Activated T-helper 1 cell treated with Interleukin-2 at 50 U/mL for 16 hours (primary cell): ENCODE measurements at places on chromosomes 12 and 14.

GRCh38 chr14:27528328-27528727 lies 930.5 kb upstream of the NOVA1 start:
- no peak for DNase-seq

- no peak for DNase-seq
Observed at GRCh38 chr14:104817930-104818713, 17.2 kb downstream of the ZBTB42 start.

DNA sequence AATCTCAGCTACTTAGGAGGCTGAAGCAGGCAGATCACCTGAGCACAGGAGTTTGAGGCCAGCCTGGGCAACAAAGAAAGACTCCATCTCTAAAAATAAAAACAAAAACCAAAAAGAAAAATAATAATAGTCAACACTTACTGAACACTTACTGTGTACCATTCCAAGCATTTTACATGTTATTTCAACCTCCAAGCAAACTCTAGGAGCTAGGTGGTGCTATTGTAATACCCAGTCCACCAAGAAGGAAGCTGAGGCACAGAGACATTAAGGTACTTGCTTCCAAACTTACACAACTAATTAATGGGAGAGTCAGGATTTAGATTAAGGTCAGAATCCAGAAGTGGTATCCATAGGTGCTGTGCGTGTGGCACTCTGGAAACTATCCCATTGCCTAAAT lies 13.7 kb upstream of the OR6J1 start:
- DNase-seq, result no peak

DNA sequence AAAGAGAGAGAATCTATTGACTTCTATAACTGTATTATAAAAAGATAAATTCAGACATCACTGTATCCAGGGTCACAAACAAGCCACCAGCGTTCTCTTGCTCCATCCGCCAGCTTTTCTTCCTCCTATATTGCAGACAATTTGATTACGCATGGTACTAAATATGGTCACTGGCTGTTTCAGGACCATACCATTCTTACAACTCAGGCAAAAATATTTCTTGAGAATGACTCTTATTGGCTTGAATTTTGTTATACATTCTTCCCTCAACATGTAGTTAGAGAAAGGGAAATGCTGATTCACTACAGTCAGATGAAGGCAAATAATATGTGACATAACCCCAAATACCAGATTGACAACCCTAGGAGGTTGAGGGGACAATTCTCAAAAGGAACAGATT lies 101.3 kb downstream of the SLC6A15 start:
- no peak for DNase-seq

DNA sequence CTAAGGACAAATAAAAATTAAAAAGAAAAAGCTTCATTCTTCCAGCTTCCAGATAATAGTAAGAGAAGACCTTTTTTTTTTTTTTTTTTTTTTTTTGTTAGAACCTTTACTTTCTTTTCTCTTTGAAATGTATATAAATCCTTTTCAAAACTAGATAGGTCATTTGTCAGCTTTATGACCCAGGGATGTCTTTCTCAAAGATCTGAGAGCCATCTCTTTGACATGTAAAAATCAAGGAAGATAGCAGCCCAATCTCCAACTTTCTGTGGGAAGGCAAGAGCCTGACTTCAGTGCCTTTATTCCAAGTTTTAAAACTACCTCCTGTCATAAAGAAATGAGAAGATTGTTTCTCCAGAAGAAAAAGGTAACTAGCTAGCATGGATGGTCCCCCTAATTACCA lies 203.3 kb upstream of the LRFN5 start:
- DNase-seq, result no peak

DNA sequence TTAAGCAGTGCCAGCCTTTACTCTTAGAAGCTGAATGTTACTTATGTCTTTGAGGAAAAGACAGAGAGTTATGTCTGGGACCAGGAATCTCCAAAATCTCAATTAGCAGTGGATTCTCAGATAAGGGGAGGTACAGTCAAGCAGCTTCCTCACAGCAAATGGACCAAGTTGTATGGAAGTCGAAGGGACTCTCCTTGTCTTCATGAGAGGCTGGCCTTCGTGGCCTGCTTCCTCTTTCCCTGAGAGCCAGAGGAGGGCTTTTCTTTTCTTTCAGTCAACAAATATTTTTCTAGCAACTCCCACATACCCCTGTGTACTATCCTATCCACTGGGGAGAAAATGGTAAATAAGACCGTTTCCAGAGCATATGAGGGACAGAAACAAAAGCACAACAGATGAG lies 6.6 kb upstream of the WNT5B start:
- DNase-seq, result no peak

- DNase-seq, result no peak
Observed at GRCh38 chr12:116639765-116640164, 80.6 kb downstream of the MAP1LC3B2 start.

DNA sequence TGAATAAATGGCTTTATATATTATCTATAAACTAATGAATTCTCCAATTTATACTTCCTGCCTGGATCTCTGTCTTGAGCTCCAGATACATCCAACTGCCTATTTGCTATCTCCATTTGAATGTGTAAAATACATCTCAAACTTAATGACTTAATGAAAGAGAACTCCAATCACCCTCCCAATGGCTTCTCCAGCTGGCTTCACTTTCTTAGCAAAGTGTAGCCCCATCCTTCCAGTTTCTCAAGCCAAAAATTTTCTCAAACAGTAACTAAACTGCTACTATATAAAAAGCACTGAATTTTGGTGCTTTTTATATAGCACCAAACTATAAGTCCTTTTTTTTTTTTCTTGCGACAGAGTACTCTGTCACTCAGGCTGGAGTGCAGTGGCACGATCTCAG lies 2.6 kb downstream of the CRY1 start:
- DNase-seq, result no peak

- no peak for DNase-seq
Observed at GRCh38 chr12:111792155-111792855, 25.6 kb downstream of the ALDH2 start.

DNA sequence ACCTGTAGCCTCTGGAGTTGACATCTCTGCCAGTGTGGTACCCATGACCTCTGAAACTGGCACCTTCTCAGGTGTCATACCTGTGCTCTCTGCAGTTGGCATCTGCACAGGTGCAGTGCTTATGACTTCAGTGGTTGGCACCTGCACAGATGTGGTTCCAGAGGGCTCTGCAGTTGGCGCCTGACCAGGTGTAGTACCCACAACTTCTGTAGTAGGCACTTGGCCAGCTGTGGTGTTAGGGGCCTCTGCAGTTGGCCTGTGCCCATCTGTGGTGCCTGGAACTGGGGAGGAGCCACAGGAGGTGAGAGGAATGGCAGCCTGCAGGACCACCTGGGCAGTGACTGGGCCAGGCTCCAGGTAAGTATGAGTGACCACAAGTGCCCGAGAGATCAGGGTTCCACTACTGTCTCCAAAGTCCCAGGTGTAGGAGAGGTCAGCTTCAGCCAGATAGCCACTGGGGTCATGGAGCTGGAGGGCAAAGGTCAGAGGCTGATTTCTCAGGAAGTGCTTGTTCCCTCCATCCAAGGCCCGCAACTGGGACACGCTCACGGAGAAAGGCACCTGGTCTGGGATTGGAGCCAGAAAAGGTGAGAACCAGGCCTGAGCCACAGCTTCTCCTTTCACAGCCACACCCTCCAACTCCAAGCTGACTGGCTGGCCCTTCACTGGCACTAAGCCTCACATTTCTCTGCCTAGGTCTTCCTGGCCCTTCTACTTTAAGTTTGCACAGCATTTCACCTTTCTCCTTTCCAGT lies 8.6 kb downstream of the PMEL start:
- DNase-seq, result no peak

DNA sequence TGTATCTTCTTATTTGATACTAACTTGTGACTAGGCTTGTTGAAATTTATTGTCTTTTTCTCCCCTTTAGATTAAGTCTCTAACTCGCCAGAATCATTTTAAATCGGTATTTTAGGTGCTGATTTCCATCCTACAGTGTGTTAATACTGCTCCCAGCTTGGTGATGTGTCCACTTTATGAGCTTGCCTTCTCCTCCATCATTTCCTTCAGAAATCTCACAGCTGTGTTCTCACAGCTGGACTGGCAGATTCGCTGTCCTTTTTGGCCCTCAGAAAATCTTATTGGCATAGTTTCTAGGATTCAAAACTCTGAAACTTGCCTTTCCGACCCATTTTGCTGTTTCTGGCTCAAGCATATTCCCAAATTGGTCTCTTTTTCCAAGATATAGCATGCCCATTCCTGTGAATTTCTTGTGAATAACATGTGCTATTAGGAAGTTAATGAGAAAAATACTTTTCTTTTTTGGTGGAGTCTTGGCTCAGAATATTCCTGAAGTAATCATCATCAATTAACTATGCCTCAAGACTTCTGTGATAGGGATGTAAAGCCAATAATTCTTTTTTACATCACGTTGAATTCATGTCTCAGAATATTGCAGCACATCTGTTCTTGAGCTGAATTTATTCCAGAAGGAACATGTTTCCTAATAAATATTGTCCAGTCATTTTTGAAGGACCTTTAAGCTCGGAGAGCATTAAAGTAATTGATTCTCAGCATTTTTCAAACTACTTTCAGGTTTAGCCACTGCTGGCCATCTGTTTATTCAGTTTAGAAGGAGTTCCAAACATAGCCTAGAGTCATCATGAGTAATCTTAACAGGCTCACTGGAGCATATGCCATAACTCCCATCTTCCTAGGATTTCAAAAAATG lies 50.0 kb upstream of the USP44 start:
- DNase-seq, result no peak

DNA sequence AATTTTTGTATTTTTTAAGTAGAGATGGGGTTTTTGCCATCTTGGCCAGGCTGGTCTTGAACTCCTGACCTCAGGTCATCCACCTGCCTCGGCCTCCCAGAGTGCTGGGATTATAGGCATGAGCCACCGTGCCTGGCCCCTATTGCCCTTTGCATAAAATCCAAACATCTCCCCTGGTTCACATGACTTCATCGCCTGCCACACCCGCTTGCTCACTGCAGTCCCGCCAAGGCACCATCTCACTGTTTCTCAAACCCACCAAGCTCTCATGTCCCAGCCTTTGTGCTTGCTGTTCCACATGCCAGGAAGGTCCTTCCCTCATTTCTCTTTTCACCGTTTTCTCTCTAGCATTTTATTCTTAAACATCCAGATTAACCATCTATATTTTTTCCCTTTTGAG lies 9.7 kb downstream of the RHOF start:
- no peak for DNase-seq

GRCh38 chr12:123284669-123285068 lies 13.0 kb upstream of the CDK2AP1 start:
- DNase-seq, result no peak

- DNase-seq, result no peak
Observed at GRCh38 chr14:103273145-103273744, 60.8 kb upstream of the EIF5 start.

- DNase-seq, result no peak
Observed at GRCh38 chr12:120064054-120064940, 52.3 kb downstream of the RAB35 start.

DNA sequence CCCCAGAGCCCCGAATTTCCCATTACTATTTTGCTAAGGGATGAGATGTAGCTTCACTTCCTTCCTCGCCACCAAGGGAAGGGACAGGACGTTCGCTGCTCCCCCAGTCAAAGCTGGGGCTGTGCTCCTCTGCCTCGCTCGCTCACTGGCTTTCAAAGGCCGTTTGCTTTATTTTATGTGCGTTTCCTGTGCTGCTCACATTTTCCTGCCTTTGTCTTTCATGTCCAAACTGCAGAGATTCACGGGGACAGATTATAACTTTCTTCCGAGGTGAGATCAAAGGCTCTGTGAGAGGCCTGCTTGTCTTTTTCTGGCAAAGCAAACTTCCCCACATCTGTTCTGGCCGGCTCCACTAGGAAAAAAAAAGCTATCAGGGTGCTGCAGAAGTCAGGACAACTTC lies 76.0 kb upstream of the FZD10 start:
- no peak for DNase-seq
